ENCODE measurements at places on chromosomes 2 and 18.

DNA sequence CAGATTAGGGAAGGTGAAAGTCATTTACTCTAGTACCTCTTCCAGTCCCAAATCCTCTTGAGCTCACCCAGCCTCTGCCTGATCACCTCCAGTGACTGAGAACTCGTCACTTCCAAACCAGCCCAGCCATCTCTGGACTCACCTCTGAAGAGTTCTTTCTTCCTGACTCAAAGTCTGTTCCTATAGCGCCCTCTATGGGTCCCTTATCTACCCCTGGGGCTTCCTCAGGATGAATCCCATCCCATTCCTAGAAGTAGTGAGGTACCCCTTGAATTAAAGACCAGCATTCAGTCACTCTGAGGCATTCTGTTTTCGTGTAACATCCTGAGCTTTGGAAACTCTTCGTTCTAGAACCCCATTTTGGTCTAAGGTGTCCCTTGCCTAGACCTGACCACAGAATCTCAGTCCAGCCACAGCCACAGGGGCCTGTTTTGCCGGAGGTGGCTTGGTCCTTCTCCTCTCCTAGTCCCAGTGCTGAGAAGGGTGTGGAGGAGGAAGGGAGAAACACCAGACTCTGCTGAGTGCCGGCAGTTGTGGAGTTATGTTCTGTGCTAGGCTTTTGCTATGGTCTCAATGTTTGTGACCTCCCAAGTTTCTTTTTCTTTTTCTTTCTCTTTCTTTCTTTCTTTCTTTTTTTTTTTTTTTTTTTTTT lies 32.7 kb downstream of the SIX3 start:
- H3K27me3 ChIP-seq: peaks cover 43% of the 10 kb centered on the region
- H3K27ac ChIP-seq: no peak overlapping the region
- no peak overlapping the region for H3K4me3 ChIP-seq
- peak; percentile 15 for DNase-seq
- no peaks in the 10 kb centered on the region for H3K4me1 ChIP-seq

DNA sequence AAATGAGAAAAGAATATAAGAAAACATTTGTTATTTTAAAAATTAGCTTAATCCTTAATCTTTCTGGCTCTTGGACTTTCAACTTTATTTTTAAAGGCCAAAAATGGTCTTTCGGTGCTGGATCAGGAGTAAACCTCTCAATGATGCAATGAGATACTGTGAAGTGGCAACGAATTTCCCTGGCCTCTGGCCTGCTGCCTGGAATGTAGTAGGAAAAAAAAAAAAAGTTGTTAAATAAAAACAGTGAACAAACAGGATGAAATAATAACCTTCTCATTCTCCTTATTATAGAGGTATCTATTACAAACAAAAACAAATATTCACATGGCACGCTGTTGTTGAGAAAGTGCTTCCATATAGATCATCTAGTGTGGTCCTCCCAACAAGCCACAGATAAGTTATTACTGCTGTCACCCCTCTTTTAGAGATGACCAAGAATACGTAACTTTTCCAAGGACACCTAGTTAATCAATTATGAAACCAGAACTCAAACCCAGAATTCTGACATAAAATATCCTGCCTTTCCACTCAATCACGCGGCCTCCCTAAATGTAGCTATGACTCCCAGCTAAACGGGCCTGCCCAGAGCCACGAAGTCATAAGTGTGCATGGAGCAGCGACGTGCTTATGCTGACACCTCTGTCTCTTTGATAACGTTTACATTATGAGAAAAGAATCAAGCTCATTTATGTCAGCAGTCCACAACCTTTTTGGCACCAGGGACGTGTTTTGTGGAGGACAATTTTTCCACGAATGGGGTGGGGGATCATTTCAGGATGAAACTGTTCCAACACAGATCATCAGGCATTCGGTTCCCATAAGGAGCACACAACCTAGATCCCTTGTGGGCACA lies 170.9 kb downstream of the BCL2 start:
- no peaks in the 10 kb centered on the region for H3K4me1 ChIP-seq
- H3K27ac ChIP-seq: no peak overlapping the region
- no peak for DNase-seq
- H3K36me3 ChIP-seq: no peaks in the 10 kb centered on the region
- H3K27me3 ChIP-seq: no peaks in the 10 kb centered on the region

- H3K4me1 ChIP-seq: no peaks in the 10 kb centered on the region
- H3K27me3 ChIP-seq: no peaks in the 10 kb centered on the region
- H3K4me3 ChIP-seq: no peak overlapping the region
- no peak for DNase-seq
- no peak overlapping the region for H3K27ac ChIP-seq
Measured at GRCh38 chr2:116761864-116762263, 1052.6 kb upstream of the DDX18 start.

GRCh38 chr2:209636076-209636475 lies 135.6 kb upstream of the UNC80 start:
- H3K27ac ChIP-seq: no peak overlapping the region
- H3K27me3 ChIP-seq: no peaks in the 10 kb centered on the region
- H3K36me3 ChIP-seq: no peaks in the 10 kb centered on the region

DNA sequence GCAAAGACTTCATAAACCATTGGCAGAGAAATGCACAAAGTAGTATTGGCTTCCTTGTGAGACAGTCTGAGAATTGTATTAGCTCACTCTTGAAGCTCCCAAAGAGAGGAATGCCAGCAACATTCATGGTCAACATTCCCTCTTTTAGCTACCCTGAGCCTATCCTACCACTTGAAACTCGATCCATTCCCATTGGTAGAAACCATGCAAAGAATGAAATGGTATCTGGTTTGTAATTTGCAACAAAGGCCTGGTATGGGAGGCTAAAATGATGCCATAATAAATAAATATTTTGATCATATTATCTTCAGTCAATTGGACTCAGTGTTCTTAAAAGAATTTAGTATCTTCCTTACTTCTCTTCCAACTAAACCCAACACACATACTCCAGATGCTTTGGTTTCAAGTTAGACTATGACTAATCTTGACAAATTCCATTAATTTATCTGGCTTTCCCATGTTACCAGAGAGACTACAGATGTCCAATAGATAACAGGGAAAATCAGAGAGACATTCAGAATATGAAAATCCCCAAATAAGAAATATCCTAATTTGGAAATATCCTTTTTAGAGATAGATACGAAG lies 102.9 kb downstream of the DHRS9 start:
- no peak for DNase-seq
- no peaks in the 10 kb centered on the region for H3K36me3 ChIP-seq
- no peak overlapping the region for H3K4me3 ChIP-seq
- no peaks in the 10 kb centered on the region for H3K4me1 ChIP-seq
- no peak overlapping the region for H3K27ac ChIP-seq

- no peaks in the 10 kb centered on the region for H3K4me1 ChIP-seq
- no peak overlapping the region for H3K4me3 ChIP-seq
- H3K36me3 ChIP-seq: no peaks in the 10 kb centered on the region
- no peaks in the 10 kb centered on the region for H3K27me3 ChIP-seq
- no peak for DNase-seq
Measured at GRCh38 chr2:182113334-182113733, 127.7 kb downstream of the PPP1R1C start.

DNA sequence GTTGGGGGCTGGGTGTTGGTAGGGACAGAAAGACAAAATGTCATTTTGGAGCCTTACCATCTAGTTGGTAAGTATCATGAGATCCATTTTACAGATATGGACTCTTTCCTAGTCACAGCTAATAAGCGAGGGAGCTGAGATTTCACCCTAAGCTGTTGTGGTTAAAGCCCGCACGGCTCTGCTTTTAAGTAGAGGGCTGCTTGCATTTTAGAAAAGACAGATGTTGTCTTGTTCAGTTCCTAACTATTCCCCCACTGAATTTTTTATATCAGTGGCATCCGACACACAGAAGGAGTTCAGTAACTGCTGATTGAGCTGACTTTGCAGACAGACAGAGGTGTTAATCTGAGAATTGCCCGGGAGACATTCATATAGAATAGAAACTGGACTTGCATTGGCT lies 3.7 kb downstream of the QPCT start:
- no peak for DNase-seq
- H3K27me3 ChIP-seq: no peaks in the 10 kb centered on the region
- H3K4me1 ChIP-seq: peaks cover 13% of the 10 kb centered on the region

DNA sequence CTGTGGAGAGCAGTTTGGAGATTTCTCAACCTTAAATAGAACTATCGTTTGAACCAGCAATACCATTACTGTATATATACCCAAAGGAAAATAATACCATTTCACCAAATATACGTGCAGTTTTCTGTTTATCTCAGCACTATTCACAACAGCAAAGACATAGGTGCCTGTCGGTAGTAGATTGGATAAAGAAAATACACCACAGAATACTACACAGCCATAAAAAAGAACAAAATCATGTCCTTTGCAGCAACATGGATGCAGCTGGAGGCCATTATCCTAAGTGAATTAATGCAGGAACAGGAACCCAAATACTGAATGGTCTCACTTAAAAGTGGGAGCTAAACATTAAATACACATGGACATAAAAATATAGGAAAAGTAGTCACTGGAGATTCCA lies 81.3 kb downstream of the SMCHD1 start:
- DNase-seq: no peak
- H3K4me1 ChIP-seq: no peaks in the 10 kb centered on the region
- H3K27ac ChIP-seq: no peak overlapping the region
- no peak overlapping the region for H3K4me3 ChIP-seq

DNA sequence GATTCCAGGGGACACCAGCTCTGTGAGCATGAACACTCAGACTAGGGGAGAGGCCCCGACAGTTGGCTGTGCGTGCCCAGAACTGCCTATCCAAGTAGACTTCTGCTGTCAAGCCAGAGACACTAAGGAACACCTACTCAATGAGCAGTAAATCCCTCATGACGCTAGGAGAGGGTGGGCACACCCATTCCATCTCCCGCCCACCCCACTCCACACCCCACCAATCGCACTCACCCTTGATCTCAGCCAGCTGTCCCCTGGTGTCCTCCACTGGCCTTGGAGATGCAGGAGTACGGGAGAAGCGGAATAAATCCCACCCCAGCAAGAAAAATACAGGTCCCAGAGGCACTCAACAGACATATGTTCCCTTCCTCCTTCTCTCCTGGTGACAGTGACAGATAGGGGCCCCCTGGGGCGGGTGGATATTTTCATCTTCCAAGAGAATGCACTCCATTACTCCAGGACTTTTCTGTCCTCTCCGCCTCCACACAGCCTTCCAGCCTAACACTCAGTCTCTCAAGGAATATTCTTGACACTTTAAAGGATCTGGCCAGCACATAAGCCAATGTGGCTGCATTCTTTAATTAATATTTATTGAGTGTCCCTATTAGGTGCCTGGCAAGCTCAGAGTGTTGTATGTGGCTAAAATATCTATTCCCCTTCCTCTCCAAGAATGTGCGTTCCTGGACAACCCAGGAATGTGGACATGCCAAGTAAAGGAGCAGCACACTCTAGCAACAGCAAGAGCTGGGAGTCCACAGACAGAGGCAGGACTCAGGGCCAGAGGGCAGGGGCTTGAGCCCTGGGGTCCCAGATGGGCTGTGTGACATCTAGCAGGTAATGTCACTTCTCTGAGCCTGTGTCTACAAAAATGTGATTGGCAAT lies 13.1 kb upstream of the SMAD7 start:
- no peak overlapping the region for H3K27ac ChIP-seq
- no peak for DNase-seq
- no peaks in the 10 kb centered on the region for H3K36me3 ChIP-seq
- H3K4me1 ChIP-seq: peaks cover 16% of the 10 kb centered on the region

DNA sequence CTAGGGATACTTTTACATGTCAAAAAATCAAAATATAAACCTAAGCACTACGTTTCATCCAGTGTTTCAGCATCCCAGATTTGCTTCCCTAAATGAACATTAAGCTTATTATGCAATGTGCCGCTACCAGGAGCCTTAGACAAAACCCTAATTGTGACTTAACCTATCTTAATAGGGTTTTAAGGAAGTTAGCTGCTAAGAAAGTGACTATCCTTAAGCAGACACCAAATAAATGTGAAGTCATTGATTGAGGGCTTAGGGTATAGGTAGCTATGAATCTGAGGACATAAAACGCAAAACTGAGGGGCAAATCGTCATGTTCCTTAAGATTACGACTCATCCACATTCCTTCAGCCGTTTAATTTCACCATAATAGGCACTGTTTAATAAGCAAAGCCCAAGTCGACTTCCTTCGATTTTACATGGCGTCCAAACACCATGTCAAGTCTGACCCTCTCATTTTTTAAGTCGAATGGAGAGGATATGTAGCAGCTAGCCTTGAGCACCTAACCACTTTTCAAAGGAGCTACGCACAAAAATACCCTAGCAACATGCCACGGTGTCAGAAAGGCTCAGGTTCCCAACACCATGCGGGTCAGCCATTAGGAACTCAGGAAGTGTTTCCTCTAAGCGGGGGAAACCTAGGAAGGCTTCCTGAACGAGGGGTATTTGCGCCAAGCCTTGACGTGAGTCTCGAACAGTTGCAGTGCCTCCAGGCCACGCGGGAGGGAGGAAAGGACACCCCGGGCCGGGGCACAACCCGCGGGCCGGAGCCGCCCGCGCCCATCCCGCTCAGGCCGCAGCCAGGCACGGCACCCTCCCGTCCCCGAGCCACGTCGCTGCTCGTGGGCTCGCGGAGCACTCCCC lies 1.0 kb downstream of the HDLBP start:
- no peak for DNase-seq
- peak overlapping the region; percentile 66 for H3K4me3 ChIP-seq
- H3K36me3 ChIP-seq: no peaks in the 10 kb centered on the region
- H3K4me1 ChIP-seq: peaks cover 27% of the 10 kb centered on the region
- H3K27ac ChIP-seq: peak overlapping the region; percentile 95
- no peaks in the 10 kb centered on the region for H3K27me3 ChIP-seq

DNA sequence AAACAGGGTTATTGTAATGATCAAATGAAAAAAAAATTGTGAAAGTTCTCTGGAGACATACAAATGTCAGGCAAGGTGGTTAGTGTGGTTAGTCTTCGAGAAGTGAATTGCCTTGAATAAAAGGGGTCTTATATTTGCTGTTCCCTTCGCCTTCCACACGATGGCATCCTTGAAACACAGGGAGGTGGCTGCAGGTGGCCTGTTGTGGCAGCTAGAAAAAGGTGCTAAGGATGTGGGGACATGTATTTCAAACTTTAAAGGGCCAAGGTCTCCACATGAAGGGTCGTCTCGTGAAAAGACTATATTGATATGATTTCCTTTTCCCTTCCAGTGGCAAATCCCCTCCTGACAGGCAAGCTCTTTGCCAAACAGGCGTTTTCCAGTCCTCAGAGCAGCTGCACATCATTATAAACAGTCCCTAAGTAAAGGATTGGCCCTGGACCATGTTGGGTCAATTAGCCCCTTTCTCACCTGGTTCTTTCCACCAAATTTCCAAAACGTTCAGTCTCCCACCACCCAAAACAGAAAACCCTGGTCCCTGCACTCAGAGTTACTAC lies 68.5 kb downstream of the COPS8 start:
- peaks cover 5% of the 10 kb centered on the region for H3K27me3 ChIP-seq
- peak; percentile 57 for DNase-seq
- H3K4me1 ChIP-seq: no peaks in the 10 kb centered on the region
- H3K4me3 ChIP-seq: no peak overlapping the region

DNA sequence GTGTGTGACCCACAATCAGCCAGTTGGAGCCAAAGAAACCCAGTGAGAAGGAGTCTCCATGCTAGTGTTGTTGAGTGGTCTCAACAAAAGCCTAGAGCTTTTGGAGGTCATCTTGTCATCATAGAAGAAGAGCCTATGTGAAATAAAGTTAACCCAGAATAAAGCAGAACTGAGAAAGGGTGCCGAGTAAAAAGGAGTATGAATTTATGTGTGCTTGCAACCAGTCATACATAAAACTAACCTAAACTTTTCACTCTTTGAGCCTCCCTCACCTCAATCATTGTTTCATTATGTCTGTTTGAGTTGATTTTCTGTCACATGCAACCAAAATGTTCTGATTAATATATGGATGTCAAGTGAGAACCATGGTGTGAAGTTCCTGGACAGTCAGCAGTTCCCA lies 599.3 kb upstream of the ZEB2 start:
- no peaks in the 10 kb centered on the region for H3K36me3 ChIP-seq
- H3K4me3 ChIP-seq: no peak overlapping the region
- DNase-seq: no peak
- H3K27ac ChIP-seq: no peak overlapping the region

Measured in small intestine (tissue), 16 donors.